ENCODE measurements at places on chromosomes 13 and 19.

DNA sequence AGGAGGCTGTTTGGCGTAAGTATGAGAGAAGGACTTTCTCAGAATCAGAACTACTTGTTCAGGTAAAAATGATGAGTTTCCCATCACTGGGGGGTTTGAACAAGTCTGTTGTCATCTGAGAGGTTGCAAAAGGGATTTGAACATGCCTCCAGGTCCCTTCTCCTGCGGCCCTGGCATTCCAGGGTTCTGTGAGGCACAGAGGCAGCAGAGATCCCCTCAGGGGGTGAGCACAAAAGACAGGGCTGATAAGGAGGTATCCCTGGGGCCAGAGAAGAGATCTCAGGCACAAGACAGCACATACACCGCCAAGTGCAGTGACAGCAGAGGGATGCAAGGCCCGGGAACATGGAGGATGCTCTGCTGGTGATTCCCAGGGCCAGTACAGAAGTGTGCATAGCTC, 275.8 kb upstream of the TSHZ3 start:
- no peak for DNase-seq

GRCh38 chr13:48843630-48844380, 131.9 kb upstream of the FNDC3A start:
- DNase-seq, result no peak

GRCh38 chr19:17888260-17888659, 16.5 kb downstream of the SLC5A5 start:
- no peak for DNase-seq

- no peak for DNase-seq
Measured at GRCh38 chr13:91813253-91813652, 414.8 kb downstream of the GPC5 start.

DNA sequence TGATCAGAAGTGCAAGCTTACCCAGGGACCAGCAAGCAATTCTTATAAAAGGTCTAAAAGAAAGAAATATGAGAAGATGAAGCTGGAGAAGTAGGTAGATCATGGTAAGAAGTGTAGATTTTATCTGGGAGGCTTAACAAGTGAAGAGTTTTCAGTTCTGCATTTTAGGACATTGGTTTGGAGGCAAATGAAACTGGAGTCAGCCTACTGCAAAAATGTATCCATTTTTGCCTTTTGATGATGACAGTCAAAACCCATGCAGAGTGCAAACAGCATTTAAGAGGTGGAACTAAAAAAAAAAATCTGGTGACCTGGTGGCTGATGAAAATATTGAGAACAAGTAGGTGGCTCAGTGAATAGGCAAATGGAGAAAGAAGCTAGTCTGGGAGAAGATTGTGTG, 216.9 kb downstream of the DNAJC15 start:
- no peak for DNase-seq

DNA sequence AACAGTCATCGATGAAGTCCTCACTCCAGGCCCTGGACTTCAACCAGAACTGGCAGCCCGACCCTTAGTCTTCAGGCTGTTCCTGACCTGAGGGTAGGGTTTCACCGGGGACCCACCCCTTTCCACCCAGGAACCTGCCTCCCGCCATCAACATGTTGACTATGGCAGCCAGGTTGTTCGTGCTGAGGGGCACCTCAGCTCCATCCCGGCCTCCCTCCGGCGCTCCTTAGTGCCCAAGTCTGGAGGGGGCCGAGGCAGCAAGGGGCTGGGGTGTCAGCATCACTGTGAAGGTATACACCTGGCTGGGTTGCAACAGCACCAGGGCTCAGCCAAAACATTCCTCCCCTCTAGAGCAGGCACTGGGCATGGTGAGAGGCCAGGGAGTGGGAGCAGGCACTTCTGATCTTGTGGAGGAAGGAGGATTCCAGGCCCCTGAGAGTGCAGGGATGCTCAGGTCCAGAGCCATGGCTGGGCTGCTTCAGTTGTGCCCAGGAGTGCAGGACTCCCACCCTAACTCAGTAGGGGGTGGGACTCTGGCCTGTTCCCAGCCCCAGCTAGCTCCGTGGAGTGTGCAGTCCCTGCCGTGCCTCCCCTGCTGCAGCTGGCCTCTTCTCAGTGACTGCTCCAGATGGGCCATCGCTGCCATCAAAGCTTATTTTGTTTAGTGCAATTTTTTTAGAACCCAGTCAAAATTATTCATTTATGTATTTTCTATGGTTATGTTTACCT, 1445.9 kb downstream of the PCDH9 start:
- no peak for DNase-seq

DNA sequence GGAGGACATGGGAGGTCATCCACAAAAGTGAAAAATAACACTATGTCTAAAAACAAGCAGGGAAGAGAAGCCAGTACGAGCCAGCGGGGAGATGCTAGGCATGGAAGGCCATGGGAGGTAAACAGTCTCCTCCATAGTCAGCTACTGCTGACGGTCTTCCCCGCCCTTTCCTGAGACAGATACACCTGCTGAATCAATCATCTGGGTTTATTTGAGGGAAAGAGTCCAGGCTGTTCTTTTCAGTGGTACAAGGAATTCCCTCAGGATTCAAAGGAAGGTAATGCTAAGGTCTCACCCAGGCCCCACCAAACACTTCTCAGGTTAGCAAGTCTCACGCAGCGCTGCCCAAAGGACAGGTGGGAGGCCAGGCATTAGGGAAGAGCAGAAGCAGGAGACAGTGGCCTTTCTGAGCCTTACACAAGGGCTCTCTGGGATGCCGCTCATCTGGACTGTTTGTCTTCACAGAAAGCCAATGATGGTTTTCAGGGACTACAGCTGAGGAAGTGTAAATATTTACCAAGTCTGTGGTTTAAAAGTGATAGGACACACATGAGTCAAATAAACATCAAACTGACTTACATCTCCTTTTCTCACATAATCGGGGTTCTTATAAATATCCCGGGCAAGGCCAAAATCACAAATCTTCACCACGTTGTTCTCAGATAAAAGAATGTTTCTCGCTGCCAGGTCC, 173.9 kb downstream of the FLT1 start:
- DNase-seq, result no peak

GRCh38 chr19:5038631-5039271, 69.8 kb downstream of the KDM4B start:
- DNase-seq, result peak; percentile 41

- no peak for DNase-seq
Measured at GRCh38 chr19:7469669-7470285, 19.1 kb downstream of the PEX11G start.

DNA sequence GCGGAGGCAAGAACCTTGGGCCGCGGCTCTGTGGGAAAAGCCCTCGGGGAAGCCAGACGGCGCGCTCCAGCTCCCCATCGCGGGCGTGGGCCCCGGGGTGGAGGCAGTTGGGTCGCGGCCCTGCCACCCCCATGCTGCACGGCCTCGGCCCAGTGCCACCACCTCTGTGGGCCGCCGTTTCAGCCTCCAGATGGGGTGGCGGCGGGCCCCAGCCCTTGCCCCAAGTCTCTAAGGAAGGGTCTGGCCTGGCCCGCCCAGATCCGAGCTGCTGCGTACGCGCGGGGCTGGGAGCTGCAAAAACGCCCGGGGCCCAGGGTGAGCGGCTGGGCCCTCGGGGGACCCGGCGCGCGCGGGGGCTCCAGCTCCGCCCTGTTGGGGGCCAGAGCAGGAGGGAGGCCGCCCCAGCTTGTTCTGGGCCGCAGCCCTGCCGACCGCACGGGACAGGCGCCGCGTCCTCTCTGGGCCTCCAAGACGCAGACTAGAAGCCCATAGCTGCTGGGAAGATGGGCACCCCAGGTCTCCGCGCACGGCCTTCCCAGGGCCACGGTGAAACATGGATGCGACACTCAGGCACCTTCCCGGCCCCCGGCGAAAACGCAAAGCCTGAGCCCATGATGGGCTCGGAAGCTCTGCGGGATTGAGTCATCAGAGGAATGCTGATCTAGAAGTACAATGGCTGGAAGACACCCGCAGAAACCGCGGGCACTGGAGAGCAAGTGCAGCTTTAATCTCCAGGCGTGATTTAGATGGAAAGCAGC, 110.1 kb downstream of the KCTD15 start:
- DNase-seq, result no peak

DNA sequence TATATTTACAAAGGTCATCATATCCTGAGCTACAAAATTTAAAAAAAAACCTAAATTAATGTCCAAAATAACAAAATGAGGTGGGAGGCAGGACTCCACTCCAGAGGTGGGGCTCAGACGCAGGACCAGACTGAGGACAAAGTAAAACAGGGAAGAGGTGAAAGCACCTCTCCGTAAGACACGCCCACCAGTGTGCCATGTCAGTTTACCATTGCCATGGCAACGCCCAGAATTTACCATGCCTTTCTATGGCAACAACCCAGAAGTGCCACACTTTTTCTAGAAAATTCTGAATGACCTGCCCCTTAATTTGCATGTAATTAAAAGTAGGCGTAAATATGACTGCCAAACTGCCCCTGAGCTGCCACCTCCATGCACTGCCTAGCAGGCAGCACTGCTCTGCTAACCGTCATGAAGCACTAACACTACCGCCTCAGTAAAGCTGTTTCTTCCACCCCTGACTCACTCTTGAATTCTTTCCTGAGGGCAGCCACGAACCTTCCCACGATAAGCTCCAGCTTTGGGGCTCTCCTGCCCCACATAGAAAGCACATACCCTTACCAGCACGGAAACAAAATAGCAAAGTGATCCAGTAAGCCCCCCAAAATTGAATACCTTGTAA, 22.3 kb upstream of the PDCD5 start:
- no peak for DNase-seq

GRCh38 chr13:24212674-24213073, 52.2 kb downstream of the SPATA13 start:
- no peak for DNase-seq

GRCh38 chr13:85373322-85373721, 425.9 kb downstream of the SLITRK6 start:
- DNase-seq, result no peak

DNA sequence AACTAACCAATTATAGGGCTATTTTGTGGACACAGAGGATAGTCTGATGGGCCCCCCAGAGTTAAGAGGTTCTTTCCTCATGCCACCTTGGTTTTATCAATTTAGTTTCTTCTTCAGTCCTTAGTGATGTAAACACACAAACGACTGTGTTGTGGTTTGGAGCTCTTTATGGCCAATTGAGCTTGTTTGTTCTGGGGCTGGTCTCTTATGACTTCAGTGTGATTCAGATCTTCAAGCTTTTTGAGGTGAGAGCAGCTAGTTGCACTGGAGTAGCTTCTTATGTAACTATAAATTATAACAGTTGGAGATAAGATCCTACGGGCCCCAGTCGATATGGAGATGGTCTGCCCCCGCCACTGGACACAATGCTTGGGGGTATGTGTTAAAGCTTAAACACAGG, 22.0 kb upstream of the GJB6 start:
- no peak for DNase-seq

- DNase-seq, result no peak
Measured at GRCh38 chr13:40792284-40793051, 3.1 kb downstream of the SLC25A15 start.

DNA sequence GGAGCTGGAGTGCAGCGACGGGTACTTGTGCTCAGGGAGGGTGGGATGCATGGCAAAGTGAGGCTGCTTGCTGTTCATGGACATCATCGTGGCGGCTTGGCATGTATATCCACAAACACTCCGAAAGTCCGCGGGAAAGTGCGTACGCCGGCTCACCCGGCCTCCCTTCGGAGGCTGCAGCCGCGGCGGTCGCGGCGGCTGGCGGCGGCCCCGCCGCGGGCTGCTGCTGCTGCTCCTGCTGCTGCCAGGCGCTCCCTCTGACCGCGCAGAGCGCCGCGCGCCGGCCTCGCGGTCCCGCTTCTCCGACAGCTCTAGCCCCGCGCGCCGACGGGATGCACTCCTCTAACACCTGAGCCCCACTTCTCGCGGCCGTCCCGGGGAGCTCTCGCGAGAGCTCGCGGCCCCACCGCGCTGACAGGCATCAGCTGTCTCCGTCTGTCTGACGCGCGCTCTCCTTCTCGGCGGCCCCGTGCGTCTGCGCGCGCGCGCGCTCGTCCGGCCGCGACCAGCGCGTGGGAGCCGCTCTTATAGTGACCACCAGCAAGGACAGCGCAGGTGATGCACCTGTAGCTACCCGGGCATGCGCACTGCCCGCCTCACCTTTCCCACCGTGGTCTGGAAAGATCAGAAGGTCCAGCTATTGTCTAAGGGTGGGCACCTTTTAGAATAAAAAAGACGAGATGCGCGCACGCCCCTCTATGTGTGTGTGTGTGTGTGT, at the start of gene POU4F1:
POU4F1 (minus strand) TSS at position 313 of the 718 bp plus-strand sequence; CDS start at position 87, 226 bp downstream.
- peak; percentile 81 for DNase-seq

GRCh38 chr13:34116651-34117050, 298.7 kb downstream of the RFC3 start:
- DNase-seq, result no peak

- no peak for DNase-seq
Measured at GRCh38 chr13:100517135-100517534, 71.5 kb downstream of the GGACT start.

- DNase-seq, result no peak
Measured at GRCh38 chr13:42149136-42149535, 100.7 kb downstream of the DGKH start.

DNA sequence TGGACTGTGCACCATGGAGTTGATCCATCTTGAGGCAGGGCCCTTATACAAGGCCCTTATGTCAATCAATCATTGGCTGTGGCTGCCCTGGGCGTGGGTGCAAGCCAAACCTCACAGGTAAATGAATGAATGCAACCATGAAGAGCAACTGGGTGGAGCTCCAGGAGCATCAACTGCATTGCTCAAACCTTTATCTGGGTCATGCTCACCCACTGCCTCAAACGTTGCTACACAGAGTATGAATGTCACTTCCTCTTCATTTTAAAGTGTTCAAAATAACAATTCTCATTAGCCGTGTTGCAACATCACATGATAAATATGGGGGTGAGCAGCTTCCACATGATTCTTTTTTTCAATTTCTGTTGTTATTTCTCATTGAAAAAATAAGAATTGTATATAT, 6.4 kb upstream of the ZNF333 start:
- DNase-seq, result no peak

DNA sequence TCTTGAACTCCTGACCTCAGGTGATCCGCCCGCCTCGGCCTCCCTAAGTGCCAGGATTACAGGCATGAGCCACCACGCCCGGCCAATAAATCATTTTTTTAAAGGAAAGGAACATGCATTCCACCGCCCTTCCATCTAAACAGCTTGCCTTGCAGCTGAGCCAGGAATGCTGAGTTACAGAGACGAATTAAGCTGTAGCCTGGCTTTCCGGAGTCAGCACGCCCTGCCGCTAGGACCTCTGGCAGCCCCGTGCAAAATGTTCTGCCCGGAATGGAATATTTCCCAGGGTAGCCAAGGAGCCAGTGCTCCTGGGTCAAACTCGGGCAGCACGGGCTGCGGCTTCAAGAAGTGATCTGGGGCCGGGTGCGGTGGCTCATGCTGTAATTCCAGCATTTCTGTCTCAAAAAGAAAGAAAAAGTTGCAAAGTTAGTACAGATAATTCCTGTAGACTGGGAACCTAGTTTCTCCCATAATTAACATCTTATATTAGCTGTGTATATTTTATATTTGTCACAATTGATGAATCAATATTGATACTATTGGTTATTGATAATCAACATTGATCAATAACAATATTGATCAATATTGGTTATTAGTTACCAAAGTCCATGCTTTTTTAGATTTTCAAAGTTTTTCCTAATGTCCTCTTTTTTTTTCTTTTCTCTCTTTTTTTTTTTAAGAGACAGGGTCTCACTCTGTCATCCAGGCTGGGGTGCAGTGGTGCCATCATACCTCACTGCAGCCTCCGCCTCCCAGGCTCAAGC, 19.2 kb downstream of the ATCAY start:
- DNase-seq, result no peak

Data from activated T-cell treated with anti-CD3 and anti-CD28 coated beads, Interleukin-2, amount 50 U/mL, for 48 hours (primary cell).